ENCODE measurements at places on chromosomes 11 and 22.
A peak's percentile ranks its signal among the peaks of the same experiment; 100 is the strongest.

DNA sequence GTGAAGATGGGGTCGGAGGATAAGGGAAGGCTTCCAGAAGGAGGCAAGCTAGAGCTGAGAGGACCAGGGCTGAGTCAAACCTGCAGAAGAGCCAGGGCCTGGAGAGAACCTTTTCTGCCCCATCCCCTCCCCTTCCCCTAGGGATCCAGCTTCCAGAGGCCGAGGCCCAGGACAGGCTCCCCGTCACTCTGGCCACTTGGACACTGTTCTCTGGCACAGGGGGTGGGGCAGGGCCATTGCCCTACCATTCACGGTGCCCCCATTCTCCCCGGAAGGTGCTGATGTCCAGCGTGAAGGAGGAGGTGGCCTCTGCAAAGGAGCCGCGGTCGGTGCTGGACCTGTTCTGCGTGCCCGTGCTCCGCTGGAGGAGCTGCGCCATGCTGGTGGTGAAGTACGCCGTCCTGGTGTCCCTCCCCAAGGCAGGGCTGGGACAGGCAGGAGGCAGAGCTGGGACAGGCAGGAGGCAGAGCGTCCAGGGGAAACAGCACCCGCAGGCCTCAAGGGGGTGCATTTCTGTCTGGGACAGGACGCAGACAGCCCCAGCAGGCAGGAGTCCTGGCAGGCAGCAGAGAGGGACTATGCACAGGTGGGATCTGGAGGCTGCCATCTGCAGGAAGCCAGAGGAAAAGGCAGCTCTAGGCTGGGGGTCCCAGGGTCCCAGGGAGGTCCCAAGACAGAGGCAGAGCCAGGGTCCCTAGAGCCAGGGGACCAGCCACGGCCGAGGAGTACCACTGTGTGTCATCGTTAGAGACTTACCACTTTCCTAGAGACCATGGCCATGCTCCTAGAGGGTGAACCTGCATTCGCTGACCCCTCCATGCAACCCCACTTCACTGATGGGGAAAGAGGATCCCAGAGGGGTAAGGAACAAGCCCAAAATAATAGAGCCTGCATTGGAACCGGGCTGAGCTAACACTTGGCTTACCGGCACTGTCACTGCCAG lies 25.8 kb upstream of the SLC22A12 start:
- no peak for DNase-seq

- DNase-seq, result no peak
These were observed 54.5 kb downstream of the GAB2 start for GRCh38 chr11:78363024-78363619.

- no peak for DNase-seq
These were observed 48.2 kb downstream of the HIRA start for GRCh38 chr22:19383292-19383691.

DNA sequence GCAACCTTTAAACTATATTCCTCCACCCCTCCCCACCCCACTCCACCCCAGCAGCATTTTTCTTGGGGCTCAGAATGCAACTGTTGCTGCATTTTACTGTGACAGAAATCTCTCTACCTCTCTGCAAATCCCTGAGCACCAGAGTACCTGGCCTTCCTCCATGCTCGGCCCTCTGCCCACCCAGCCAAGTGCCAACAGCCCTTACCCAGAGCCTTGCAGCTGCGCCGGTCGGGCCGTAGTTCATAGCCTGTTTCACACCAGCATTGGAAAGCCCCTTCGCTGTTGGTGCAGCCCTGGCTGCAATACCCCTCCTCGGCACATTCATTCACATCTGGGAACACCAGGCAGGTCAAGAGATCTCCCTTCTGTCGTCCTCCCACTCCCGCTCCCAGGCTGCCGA lies 23.4 kb downstream of the LRP4 start:
- no peak for DNase-seq

DNA sequence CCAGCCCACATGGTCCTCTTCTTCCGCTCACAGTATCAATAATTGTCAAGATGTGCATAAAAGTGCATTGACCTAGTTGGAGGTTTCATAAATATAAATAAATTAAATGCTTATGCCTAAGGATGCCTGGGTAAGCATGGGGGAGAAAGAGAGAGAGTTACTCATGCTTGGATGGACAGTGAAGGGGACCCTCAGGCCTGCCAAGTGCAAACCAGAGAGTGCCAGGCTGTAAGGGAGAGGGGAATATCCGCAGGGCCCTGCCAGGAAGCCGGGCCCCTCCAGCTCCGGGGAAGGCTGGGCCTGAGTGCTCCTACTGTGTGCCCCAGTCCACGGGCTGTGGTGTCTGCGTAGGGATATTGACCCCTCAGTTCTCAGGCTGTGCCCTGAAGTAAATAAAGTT lies 214.6 kb downstream of the DSCAML1 start:
- DNase-seq, result peak; percentile 27

DNA sequence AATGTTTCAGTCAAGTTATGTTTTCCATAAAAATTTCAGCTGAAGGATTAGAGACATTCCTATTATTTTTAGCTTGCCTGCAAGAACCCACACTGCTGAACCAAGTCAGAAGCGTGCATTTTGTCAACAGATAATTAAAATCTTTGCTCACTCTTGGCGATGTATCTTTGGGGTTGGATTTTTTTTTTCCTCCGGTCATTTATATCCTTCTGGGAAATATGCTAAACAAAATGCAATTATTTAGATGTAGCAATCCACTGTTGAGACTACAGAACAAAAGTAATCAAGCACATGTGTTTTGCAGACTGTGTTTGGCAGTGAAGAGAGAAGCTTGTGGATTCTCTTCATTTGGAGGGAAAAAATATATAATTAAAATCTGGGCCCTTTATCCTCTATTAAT lies 15.3 kb upstream of the NELL1 start:
- DNase-seq, result no peak
